Glomerular endothelial cell (primary cell): ENCODE measurements at places on chromosomes 7 and 10. TPM values are rescaled to one million over a fixed set of nuclear protein-coding genes. Genes with fewer than 3 reads are reported as not detected.

PLAU gene
- total RNA-seq: 137 and 470 TPM in 2 replicates

MMP21 gene
- 0.53 TPM in 1 of 2 replicates, not detected in the other for total RNA-seq

FKBP6 gene
- total RNA-seq: not detected in 2 replicates

TAS2R4 gene
- 0.29 and 0.58 TPM in 2 replicates for total RNA-seq

ELN gene
- 0.35 and 1.8 TPM in 2 replicates for total RNA-seq

ATXN7L1 gene
- 8.8 and 11.7 TPM in 2 replicates for total RNA-seq

GALNT17 gene
- total RNA-seq: not detected in 2 replicates

TNS3 gene
- total RNA-seq: 61.7 and 62.3 TPM in 2 replicates
